ENCODE measurements at places on chromosomes 5 and 9. TPM values are rescaled to one million over a fixed set of nuclear protein-coding genes. Genes with fewer than 3 reads are reported as not detected.

DNA sequence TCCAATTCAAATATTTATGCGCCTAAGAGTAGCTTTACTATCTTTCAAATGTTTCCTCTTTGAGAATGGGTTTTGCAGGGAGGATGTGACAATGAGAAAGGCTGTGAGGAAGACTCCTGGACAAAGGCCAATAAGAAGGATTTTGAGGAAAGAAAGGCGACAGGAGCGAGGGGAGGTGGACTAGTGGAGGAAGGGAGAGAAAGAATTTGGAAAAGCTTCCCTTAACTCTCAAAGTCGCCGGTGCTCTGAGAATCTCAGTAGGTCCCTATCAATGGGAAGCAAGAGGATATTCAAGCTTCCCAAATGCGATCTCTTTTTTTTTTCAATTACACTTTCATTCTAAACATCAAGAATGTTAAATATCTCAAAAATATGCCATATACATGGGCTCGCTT, 2.8 kb upstream of the CDC20B start:
- DNase-seq, result no peak

GRCh38 chr9:81318571-81318970, 370.8 kb downstream of the TLE1 start:
- DNase-seq, result no peak

DNA sequence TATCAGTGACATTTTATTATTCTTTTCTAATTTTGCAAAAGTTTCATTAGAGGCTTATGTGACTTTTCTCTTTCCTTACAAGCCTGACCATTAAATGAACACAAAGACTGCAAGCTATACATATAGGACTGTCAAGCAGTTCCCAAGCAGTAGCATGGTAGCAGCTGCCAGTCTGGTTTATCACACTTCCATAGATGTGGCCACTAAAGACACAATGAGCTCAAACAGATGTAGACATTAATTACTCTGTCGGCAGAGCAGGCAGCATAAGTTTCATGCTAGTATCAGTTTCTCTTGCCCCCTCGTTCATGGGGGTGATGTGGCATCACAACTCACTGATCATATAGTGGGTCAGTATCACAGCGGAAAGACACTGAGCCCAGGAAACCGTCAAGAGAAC, 89.5 kb downstream of the CDH10 start:
- no peak for DNase-seq

GRCh38 chr9:126459546-126459945, 132.9 kb downstream of the MVB12B start:
- DNase-seq, result no peak

- no peak for DNase-seq
Observed at GRCh38 chr5:40202814-40203440, 476.8 kb upstream of the PTGER4 start.

GRCh38 chr9:84513979-84514378, 155.6 kb upstream of the NTRK2 start:
- no peak for DNase-seq

DNA sequence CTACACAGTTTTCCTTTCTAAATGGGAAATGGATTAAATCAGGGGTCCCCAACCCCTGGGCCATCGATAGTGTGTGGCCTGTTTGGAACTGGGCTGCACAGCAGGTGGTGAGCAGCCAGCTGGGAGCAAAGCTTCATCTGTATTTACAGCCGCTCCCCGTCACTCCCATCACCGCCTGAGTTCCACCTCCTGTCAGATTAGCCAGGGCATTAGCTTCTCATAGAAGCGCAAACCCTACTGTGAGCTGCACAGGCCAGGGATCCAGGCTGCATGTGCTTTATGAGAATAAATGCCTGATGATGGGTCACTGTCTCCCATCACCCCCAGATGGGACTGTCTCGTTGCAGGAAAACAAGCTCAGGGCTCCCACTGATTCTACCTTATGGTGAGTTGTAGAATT, 41.2 kb upstream of the FLT4 start:
- DNase-seq, result no peak

DNA sequence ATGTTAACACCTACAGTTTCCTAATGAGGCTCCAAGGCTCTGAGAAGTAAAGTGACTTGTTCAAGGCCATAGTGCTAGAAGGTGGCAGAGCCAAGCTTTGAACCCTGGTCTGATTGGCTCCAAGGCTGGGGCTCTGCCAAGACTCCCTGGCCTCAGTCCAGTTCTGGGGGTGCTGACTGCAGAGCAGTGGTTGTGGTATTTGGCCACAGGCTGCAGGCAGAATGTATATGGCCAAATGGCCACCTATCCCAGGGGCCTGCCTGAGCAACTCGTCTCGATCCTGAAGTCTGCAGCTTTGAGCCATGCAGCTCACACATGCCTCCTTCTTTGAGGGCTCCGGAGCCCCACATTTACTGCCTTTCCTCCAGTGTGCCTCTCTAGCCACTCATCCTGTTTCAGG, 9.7 kb upstream of the NEK6 start:
- DNase-seq, result no peak

The TAF11L5 gene
- not detected for total RNA-seq

The CNTNAP3B gene
- total RNA-seq, result 0.64 TPM

GRCh38 chr9:31774571-31774970, 609.9 kb upstream of the ACO1 start:
- DNase-seq, result no peak

- DNase-seq, result no peak
Observed at GRCh38 chr5:76657091-76657490, 33.9 kb upstream of the F2RL2 start.

The SMIM32 gene
- not detected for total RNA-seq

DNA sequence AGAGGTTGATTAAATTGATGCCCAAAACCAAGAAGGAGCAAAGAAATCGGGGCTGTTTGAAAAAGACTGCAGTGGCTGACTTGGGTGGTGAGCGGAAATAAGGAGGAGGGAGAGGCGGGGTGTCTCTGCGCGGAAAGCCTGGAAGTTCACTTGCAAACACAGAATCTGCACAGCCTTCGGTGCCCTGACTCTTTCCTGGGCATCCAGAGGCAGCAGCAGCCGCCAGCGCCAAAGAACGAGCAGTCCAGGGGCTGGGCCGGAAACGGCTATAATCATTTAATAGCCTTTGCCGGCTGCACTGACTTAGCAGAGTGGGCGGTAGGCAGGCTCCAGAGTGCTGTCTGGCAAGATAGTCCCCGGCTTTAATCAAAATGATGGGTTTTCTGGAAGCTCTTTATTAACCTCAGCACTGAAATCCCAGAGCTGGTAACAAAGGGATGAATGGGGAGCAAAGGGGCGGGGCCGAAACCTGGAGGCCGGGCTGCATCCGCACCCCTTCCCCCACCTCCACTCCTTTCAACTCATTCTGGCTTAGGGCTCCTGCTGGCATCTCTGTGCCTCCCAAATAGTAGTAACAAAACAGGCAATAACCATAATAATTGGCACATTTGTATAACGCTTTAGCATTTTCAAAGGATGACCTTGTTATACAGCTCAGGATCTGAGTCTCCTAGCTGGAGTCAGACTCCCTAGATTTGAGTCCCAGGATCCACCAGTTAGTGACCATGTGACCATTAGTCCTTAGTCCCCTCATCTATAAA, 35.7 kb downstream of the PCDHAC2 start:
- DNase-seq, result no peak

DNA sequence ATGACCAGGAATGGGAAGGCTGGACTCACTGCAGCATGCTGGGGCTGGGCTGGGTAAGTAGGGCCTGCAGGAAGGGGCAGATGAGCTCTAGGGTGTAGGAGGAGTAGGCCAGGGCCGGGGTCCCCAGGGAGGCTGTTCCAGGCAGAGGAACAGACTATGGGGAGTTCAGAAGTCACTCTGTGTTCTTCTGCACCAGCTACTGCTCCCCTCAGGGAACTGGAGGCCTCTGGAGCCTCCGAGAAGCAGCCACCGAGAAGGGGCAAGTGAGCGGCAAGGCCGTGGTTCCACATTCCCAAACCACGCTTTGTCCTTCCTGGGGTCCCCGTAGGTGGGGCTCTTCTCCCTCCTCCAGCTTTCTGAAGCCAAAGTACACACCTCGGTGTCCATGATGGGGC, 8.4 kb upstream of the SLC2A6 start:
- no peak for DNase-seq

DNA sequence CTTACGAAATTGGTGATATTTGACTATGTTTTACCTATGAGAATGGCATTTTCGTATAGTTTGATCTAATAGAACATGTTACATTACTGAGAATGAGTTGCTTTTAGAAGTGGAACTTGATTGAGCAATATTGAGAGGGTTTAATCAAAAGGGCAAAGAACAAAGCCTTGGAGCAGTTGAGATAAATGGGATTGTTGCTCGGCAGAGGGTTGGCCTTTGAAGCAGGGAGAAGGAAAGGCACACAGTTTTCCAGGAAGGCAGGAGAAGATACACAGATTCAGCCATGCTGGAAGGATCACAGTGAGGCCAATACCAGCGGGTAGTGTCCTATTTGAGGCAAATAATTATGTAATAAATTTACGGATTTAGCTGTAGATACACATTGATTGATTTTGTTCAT, 19.5 kb downstream of the MAN2A1 start:
- no peak for DNase-seq

- DNase-seq, result no peak
Observed at GRCh38 chr5:142360051-142360498, 35.3 kb upstream of the SPRY4 start.

The PRRX2 gene
- total RNA-seq, result not detected

The TEX48 gene
- total RNA-seq, result not detected

The ADGRD2 gene
- total RNA-seq, result not detected

The SIT1 gene
- total RNA-seq, result 28.0 TPM

GRCh38 chr9:10059044-10059443, 553.8 kb downstream of the PTPRD start:
- DNase-seq, result no peak

The NUTM2F gene
- not detected for total RNA-seq

The DAB2 gene
- total RNA-seq, result not detected

GRCh38 chr5:10374046-10375022, 20.8 kb downstream of the MARCHF6 start:
- no peak for DNase-seq

The GABRB2 gene
- 0.29 TPM for total RNA-seq

The GFPT2 gene
- total RNA-seq, result 0.39 TPM

DNA sequence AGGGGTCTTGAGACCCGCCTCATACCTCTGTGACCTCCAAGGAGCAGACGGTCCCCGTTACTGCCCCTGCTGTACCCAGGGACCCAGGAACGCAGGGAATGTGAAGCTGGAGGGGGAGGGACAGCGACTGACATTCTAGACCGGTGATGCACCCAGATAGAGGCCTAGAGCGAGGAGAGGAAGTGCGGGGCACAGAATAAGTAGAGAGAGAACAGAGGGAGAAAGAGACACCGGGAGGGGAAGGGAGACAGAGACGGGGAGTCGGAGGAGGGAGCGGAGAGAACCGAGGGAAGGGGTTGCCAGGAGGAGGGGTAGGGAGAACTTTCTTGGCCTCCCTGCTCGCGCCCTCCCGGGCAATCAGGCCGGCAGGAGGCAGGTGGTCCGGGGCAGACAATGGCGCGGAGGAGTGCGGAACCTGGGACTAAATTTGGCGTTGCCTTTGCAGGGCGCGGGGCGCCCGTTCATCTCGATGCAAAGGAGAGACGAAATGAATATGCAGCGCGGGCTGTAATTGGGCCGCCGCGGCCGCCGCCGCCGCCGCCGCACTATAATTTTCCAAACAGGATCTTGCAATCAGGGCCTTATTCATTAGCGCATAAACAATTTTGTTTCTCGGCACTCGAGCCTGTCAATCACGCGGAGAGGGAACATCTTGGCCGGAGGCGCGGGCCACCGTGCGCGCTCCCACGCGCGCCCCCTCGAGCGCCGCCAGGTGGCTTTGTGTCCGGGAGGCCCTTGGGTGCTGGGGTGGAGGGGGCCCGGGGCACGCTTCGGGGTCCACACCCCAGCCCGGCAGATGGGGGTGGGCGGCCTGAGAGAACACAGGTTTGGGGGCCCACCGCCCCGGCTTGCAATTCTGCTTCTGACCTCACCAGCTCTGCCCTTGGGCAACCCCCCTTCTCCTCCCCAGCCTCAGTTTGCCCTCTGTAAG, 33.0 kb downstream of the NDUFA8 start:
- no peak for DNase-seq

DNA sequence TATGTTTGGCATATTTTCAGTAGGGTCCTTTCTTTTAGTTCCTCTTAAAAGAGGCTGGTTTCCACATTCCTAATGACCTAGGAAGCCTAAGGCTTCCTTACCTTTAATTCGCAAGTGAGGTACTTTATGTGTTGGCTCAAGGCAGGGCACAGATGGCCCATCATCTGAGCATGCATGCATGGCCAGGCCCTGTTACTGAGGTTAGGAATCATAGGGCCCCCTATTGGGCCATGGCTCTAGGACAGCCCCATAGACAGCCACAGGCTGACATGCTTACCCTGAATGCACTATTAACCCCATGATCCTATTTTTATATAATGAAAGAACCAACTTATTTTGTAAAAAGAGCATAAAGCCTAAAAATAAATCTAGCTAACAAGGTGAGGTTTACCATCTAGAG, 271.4 kb downstream of the ELAVL2 start:
- no peak for DNase-seq

The ZNF462 gene
- not detected for total RNA-seq

- no peak for DNase-seq
Observed at GRCh38 chr5:176915906-176916305, 16.8 kb upstream of the HK3 start.

The TCF7 gene
- 15.8 TPM for total RNA-seq

- no peak for DNase-seq
Observed at GRCh38 chr9:107309271-107309670, 26.2 kb downstream of the RAD23B start.

DNA sequence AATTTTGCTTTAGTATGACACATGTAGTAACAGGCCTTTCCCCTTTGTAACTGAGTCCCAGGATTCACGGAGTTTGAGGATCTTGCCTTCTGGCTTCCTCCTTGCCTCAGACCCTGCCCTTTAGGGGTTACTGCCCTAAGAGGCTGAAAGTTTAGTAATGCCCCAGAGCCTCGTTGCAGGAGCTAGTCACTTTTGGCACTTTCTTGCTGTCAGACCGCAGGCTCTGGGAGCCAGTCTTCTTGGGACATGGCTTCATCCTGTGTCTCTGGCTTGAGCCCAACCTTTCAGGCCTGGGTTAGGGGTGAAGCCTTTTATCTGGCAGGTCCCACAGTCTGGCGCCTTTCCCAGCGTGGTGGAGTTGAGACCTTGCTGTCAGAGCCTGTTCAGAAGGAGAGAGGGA, 185.6 kb upstream of the DMRT1 start:
- no peak for DNase-seq

- no peak for DNase-seq
Observed at GRCh38 chr9:114558027-114558675, 29.4 kb upstream of the ATP6V1G1 start.

- no peak for DNase-seq
Observed at GRCh38 chr9:125536776-125537175, 170.2 kb downstream of the MAPKAP1 start.

GRCh38 chr9:137315581-137316011, 13.5 kb upstream of the NRARP start:
- DNase-seq, result no peak

- DNase-seq, result no peak
Observed at GRCh38 chr5:143679777-143680176, 132.2 kb upstream of the HMHB1 start.

- no peak for DNase-seq
Observed at GRCh38 chr5:137631453-137631852, 104.4 kb downstream of the KLHL3 start.

DNA sequence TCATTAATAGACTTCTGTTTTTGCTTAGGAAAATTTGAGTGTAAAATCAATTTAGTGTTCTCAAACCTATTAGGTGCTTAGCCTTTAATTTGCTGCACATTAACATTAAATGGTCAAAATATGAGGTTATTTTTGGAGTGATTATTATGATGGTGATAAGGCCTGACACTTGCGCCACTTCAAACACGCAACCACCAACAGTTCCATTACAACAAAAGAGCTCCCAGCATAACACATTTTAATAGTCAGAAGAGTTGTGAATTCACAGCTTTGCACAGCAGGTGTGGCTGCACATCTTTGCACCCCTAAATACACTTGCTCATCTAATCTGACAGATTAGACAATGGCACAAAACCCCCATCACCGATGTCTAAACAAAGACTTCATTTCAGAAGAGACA, 940.7 kb downstream of the NR2F1-AS1 start:
- DNase-seq, result no peak

All from activated B cell treated with CpG ODN at 0.5 μM for 24 hours (primary cell).